ENCODE measurements at places on chromosomes 4 and X.

DNA sequence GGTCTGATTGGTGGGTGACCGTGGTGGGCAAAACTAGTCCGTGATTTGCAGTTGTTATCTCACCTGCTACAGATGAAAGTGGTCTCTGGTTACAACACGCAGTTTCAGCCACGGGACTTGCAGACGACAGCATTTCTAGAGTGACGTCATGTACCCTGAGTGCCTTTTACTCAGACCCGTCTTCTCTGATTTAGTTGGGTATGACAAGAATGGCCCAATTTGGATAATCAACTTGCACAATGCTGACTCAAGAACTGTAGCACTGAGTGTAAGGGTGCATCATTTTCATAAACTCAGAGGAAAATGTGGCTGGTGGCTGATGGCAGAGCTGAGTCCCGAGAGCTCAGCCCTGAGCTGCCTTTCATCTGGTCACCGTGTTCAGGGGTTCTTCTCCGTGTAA, 281.4 kb upstream of the FRG1 start:
- DNase-seq, result no peak

GRCh38 chrX:117610806-117611205, 505.8 kb downstream of the KLHL13 start:
- DNase-seq, result no peak

DNA sequence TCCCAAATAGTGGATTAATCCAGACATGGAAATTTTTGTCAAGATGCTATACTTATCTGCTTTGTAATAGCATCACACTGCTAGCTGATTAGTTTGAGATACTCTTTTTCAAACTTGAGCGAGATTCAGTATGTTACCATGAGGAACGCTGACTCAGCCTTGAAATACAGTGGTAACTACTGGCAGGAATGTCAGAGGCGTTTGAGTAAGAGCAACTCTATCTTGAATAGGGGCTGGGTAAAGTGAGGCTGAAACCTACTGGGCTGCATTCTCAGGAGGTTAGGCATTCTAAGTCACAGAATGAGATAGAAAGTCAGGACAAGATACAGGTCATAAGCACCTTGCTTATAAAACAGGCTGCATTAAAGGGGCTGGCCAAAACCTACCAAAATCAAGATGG, 2519.6 kb downstream of the ARAP2 start:
- DNase-seq, result no peak

GRCh38 chr4:99144070-99144469, at the start of gene ADH4:
Gene ADH4 (minus strand): TSS chr4:99144297. CDS start chr4:99144222, 75 bp downstream.
- no peak for DNase-seq

- peak; percentile 78 for DNase-seq
Measured at GRCh38 chrX:11533199-11533651, 132.5 kb downstream of the ARHGAP6 start.

DNA sequence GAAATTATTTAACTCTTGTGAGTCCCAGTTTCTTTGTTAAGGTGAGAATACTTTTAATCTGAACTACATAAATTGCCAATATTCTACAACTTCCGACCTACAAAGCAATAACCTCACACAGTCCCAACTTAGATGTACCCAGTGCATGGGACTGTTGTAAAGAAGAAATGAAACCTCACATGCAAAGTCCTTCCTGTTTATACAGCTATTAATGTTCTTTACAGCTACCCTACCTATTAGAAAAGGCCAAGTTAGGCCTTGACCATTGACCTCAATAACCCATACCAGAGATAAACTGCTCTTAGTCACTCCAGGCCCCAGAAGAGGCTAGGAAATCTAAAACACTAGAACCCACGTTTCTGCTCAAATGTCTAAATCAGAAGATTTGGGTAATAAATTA, 920.1 kb upstream of the TENM3 start:
- DNase-seq, result no peak

DNA sequence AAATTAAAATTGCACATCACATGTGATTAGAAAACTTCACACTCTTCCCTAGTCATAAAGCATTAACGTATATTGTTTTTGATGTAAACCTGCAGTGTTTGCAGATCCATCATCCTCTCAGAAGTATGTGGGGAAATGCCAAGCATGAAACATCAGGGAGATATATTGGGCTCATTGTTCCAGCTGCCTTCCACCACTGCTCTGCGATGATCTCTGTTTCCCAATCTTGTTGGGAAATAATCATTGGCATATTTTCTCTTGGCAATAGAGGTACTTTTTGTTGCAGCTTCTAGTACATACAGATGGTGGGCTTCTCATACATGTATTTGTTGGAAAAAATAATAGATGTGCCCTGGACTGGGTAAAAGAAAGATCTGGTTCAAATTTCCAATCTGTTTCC, 466.3 kb upstream of the HS3ST1 start:
- no peak for DNase-seq

GRCh38 chr4:136112116-136112515, 1420.2 kb downstream of the PCDH18 start:
- DNase-seq, result no peak

- DNase-seq, result no peak
Measured at GRCh38 chr4:5700459-5700858, 7.9 kb downstream of the EVC2 start.

DNA sequence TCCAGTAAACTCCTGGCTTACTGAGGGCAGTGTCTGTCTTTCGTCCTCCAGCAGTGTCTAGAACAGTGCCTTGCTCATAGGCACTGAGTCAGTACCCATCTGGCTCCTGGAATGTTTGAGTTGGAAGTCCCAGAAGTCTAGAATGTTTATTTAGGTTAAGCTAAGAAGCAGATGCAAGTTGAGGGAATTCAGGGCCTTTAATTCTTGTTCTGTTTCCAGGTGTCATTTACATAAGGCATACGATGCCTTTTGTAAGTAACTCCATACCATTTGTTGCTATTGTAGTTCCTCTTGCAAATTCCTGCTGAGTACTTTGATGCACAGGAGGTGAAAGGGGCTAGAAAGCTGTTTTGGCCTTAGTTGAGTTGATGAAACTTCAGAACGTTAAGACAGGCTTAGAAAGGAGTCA, 22.2 kb downstream of the ARHGAP10 start:
- no peak for DNase-seq

DNA sequence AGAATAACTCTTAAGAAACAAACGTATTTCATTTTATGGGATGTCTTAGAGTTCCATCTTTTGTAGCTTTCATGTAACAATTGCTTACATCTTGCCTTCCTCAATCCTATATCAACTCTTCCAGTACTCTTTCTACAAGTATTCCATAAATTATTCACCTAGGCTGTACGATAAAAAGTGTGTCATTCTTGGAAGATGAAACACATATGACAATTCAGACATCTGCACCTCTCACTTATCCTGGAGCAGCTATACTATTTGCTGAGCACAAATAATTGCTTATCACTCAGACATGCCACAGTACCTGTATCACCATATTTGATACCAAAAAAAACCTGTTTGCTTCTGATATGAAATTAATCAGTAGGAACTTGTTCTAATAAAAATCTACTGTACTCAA, 1.0 kb downstream of the POF1B start:
- DNase-seq, result no peak

GRCh38 chr4:16858275-16858752, 40.1 kb downstream of the LDB2 start:
- no peak for DNase-seq

DNA sequence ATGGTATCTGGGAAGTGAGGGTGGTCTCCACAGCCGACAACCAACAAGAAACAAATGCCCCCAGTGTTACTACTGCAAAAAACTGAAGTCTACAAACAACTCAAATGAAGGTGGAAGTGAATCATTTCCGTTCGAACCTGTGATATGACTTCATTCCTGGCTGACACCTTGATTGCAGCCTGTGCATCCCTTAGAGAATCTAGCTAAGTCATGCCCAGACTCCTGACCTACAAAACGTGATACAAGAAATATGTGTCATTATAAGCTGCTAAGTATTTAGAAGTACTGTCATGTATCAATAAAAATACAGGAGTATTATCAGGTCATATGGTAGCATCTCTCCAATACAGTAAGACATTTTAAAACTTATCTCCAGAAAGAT, 959.7 kb upstream of the LCORL start:
- DNase-seq, result no peak

DNA sequence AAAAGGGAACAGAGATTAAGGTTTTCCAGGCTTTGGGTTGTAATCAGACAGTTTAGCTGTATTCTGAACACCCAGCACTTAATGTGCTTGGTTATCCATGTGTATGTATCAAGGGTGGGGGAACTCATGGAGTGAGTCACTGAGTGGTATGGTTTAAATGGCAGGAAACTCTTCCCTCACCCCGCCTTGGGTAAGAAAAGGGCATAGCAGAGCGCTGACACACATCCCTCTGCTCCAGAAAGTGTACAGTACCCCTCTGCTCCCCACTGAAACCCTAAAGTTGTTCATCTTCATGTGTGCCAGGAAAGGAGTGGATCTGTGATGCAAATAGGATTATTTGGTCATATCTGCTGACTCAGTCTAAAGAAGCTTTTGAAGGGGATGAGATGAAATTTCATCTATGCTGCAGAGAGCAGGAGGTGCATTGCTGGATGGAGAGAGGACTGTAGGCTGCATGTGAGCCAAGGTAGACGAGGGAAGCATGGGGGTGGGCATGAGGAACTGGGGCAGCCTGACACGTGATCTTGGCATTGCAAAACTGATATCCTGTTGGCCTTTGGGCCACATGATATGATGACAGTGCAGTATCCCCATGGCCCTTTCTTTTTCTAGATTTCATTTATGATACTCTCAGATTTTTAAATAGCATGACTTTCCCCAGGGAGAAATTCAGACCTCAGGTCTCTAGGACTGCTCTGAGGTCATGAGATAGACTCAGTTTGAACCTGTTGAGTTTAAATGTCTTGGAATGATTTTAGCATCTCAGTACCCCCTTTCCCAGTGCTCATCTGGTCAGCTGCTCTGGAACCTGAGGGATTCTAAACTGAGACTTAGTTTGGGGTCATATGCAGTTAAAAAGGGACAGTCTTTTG, 84.8 kb downstream of the TMEM164 start:
- DNase-seq, result no peak

- no peak for DNase-seq
Measured at GRCh38 chr4:103892586-103892985, 172.8 kb upstream of the TACR3 start.

DNA sequence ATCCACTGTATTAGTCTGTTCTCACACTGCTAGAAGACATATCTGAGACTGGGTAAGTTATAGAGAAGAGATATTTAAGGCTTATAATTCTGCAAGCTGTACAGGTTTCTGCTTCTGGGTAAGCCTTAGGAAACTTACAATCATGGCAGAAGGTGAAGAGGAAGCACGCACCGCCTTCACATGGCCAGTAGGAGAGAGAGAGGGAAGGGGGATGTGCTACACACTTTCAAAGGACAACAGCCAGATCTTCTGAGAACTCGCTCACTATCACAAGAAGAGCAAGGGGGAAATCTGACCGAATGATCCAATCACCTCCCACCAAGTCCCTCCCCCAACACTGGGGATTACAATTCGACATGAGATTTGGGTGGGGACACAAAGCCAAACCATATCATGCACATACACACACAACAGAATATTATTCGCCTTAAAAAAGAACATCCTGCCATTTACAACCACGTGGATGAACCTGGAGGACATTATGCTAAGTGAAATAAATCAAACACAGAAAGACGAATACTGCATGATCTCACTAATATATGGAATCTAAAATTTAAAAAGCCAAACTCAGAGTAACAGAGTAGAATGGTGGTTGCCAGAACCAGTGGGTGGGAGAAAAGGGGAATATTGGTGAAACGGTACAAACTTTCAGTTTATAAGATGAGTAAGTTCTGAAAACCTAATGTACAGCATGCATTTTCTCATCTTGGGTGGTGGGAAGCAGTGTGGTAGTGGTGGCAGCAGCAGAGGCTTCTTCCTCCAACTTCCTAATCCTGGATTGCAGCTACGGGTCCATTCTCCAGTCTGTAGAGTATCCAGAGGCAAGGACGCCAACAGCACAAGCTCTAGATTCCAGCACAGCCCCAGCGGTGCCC, 12.8 kb downstream of the FRYL start:
- DNase-seq, result no peak

GRCh38 chr4:45131020-45131419, 404.7 kb upstream of the GNPDA2 start:
- DNase-seq, result no peak

DNA sequence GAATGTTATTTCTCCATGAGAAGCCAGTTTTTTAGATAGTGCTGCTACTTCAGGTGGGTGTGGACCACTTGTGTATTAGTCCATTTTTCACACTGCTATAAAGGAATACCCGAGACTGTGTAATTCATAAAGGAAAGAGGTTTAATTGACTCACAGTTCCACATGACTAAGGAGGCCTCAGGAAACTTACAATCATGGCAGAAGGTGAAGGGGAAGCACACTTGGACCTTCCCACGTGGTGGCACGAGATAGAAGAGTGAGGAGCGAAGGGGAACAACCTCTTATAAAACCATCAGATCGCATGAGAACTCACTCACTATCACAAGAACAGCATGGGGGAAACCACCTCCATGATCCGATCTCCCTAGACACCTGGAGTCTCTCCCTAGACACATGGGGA, 3.4 kb upstream of the PPID start:
- no peak for DNase-seq

GRCh38 chr4:160631044-160631443, 1528.2 kb downstream of the RAPGEF2 start:
- no peak for DNase-seq

GRCh38 chr4:1907848-1908525, 36.8 kb downstream of the NSD2 start:
- no peak for DNase-seq

GRCh38 chrX:132435222-132435621, 53.6 kb downstream of the MBNL3 start:
- DNase-seq, result no peak

GRCh38 chr4:152634110-152634760, 45.6 kb downstream of the TMEM154 start:
- no peak for DNase-seq

- DNase-seq, result no peak
Measured at GRCh38 chr4:183789657-183790056, 115.5 kb upstream of the STOX2 start.

DNA sequence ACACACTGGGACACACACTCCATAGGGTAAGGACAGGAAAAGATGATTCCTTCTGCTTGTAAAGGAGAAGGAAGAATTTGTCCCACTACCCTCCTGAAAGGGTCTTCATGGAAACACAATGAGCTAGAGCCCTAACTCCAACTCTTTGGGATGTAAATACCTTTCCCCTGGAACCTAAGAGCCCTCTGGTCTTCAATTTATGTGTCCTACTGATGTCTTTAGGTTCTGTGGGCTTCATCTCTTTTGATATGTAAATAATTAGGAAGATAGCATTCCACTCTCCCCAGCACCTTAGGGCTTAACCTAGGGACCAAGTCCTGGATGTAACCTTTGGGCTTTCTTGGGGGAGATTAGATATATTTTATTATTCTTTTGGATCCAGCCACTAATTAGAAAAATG, 38.3 kb downstream of the PF4 start:
- DNase-seq, result no peak

Measured in CD4-positive, alpha-beta T cell treated with Interleukin-17A for 1 hour (primary cell).